T-helper 22 cell (primary cell): ENCODE measurements at places on chromosomes 1 and 21.

GRCh38 chr1:183871601-183872000 is 66.7 kb downstream of the RGL1 start:
- DNase-seq: no peak

DNA sequence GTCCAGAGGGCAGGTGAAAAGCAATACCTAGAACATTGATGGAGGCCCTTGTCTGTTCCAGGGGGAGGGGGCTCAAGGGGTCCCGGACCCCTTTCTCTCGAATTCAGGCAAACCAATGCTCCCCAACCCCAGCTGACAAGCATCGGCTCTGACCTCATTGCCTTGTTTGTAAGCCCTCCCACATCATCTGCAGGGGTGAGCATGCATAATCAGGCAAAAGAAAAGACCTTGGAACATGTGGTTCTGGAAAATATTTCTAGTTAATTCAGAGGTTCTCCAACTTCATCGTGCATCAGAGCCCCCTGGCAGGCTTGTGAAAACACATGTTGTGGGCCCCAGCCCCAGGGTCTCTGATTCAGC is 231.3 kb downstream of the TOMM20 start:
- DNase-seq: no peak

DNA sequence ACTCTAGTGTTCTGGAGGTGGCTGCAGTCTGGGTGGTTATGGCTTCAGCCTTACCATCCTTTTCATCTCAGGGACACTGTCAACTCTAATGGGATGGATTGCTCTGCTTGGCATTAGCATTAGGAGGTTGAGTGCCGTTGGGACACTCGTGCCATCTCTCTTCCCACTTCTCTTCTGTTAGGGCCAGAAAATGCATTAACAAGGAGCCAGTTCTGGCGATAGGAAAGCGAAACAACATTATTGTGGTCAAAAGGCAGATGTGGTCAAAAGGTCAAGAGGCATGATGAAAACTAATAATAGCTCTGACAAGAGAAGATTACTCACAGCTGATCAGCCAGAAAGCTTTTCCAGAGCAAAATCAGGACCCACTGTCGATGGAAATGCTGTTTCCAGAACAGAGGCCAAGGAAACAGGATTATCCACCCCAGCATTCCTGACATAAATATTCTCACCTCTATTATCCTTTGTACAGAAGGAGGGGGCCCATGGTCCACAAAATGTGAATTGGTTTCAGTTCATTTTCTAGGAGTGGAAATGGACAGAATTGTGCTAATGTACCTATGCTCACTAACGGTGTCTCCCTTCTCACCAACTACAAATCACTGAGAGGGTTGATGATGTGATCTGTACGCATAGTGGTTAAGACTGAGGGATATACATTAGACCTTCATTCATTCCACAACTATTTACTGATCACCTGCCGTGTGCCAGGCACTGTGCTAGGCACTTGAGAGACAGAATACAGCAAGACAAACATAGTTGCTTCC is 72.0 kb downstream of the ST6GALNAC5 start:
- DNase-seq: no peak

- no peak for DNase-seq
Measured at GRCh38 chr1:81695741-81696140, 105.0 kb upstream of the ADGRL2 start.

DNA sequence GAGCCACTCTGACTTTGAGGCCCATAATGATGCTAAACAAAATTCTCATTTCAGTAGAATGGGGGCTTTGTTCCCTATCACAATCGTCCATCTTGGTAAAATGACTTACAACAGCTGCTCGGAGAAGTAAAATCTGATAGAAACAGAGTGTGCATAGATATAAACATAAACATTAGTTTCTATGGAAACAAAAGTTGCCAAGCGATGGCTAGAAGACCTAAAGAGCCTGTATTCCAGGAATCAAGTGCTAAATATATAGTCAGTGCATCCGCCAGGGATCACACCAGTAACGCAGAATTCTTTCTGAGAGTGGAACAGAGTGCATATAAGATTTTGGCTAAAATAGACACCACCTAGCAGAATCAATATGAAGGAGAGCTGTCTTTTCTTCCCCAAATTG is 91.2 kb upstream of the KAZN start:
- DNase-seq: no peak

- DNase-seq: no peak
Measured at GRCh38 chr1:54110996-54111395, 41.8 kb downstream of the CDCP2 start.

DNA sequence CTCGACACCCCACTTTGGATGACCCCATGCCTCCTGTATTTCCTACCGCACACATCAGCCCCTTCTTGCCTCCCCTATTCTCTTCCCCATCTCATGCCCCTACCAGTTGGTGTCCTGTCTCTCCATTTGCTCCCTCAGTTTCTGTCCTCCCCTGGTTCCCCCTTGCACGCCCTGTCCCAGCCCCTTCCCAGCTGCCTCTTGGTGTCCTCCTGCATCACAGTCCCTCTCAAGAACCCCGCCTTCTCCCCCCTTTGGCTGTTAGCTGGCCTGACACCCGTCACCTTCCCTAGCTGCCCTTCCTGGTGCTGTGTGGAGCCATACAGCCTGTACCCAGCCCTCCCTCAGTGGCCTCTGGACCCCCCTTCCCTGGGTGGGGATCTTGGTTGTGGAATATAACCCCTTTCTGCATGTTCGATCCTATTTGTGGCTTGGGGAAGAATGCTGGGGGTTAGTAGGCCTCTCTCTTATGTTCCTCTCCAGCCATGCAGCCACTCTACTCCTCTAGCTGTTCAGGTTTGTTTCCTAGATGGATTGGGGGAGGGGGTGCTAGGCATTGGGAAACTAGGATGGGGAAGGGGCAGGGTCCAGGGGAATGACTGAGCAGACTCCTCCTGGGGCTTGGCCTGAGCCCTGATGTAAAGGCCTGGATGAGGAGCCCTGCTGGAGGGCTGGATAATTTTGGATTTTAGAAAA is 41.4 kb upstream of the NFASC start:
- DNase-seq: no peak

GRCh38 chr1:185045814-185046492 is 595 bp downstream of the RNF2 start:
- no peak for DNase-seq

GRCh38 chr1:246198115-246198816 is 308.8 kb downstream of the SMYD3 start:
- no peak for DNase-seq

GRCh38 chr1:47555306-47555705 is 117.5 kb downstream of the FOXD2 start:
- no peak for DNase-seq

GRCh38 chr1:195897076-195897475 is 711.2 kb downstream of the KCNT2 start:
- no peak for DNase-seq

DNA sequence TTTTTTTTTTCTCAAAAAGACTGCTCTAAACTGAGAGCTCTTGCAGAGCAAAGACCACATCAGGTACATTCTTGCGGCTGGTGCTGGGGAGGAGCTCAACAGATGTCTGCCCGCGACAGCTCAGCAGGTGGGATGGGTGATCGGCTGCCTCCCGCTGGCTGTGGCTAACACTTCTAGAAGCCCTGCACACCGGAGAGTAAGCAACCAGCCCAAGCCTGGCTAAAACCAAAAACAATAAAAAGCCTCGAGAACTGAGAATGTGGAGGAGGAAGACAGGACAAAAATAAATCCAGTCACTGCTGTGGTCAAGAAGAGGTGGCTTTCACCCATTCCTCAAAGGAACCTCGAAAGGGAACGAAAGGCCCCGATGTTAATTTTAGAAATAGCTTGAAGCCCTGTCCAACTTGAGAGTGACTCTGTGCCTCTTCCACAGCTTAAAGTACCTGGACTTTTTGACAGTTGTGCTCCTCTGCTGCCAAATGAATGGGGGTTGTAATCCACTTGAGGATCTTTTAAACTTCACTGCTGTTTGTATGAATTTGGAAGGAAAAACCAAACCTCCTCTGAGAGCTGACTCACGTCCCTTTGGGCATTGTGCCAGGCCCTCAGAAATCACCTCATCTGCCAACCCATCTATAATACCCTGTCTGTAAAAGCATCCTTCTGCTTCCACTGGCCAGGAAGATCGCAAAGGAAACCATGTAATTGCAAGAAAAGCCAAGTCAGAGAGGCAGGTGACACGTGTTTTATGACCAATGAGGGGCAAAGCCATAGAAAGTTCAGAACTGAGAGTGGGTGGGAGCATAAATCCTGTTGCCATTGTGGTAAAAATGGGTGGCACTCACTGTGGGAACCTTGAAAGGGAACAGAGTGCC is 78.6 kb downstream of the KCNN3 start:
- peak; percentile 71 for DNase-seq

DNA sequence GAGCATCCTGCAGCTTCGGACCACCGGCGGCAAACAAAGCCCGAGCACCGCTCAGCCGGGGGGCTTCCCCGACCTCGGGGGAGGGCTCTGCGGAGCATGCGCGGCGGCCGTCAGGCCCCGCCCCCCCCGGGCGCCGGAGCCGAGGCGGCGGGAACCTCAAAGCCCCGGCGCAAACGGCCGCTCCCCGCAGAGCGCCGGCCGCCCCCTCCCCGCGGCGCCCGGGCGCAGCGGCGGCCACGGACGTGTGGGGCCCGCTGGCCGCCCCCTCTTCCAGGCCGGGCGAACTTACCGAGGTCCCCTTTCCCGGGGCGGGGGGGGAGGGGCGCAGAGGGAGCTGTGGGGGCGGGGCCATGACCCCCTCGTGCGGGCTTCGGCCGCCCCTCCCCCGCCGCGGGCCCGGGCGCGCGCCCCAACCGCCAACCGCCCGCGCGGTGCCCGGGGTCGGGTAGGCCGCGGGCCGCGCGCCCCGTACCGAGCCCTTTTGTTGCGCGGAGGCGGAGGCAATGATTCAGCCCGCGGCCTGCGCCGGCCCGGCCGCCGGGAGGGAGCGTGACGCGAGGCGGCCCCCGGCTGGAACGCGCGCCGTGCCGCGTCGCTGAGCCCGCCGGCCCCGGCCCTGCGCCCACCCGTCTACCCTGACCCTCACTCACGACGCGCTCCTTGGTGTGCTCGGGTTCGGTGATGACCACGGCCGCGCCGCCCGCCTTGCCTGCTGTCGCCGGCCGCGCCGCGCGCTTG is 1.7 kb downstream of the RCC2 start:
- peak; percentile 26 for DNase-seq
